HCT116 (cell line): ENCODE measurements at places on chromosomes 7 and 10.

DNA sequence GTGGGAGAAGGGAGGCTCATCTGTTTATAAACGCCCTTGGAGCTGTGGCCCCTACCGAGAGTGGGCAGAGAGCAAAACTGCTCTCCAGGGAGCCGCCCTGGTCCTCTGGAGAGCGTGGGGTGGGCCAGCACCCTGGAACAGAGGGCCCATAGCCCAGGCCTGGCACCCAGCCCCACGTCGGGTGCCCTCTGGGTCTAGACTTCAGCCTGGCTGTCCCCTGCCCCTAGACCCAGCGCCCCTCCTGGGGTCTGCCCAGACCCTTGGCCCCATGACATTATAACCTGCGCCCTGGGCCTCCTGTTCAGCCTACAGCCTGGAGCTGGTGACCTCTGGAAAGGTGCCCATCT is 24.7 kb downstream of the GET4 start:
- DNase-seq = no peak

DNA sequence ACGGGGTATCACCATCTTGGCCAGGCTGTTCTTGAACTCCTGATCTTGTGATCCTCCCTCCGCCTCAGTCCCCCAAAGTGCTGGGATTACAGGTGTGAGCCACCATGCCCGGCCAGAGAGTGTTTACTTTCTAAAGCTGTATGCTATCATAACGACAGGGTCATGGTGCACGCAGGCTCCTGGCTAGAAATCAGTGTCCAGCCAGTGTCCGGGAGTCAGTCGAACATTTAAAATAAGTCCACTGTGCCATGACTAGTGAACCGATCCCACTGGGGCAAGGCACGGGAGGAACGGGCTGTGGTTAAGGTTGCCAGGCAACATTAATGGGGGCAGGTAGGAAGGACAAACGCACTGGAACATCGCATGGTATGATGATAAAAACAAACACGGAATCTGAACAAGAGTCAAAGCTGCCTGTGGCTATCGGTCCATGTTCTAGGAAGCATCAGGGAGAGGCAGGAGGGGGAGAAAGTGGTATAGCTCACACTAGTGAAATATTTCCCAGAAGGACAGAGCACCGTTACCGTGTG is 89.0 kb upstream of the SEPHS1 start:
- DNase-seq = no peak

DNA sequence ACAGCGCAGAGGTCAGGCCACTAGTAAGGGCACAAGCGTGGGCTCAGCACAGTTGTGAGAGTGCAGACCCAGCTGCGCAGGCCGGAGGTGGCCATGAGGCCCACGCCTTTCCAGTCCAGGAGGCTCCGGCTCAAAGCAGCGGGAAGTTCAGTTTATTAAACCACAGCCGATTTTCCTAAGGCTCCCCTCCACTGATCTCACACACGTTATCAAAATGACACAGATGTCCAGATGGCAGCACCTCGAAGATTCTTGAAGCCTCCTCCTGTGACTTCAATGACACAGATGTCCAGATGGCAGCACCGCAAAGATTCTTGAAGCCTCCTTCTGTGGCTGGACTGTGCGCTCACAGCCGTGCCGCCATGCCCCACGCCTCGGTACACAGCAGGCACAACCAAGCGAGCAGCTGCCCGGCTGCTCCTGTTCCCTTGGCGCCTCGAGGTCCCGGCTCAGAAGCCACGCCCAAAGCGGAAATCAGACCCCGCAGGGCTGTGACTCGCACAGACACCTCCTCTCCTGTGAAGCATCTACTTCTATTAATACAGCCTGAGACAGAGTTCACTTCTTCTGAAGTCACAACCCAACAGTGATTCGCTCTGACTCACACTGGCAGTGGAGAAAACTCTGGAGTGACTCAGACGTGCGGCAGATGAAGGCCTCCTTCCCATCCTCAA is 122.7 kb downstream of the MAD1L1 start:
- peak; percentile 94 for DNase-seq

DNA sequence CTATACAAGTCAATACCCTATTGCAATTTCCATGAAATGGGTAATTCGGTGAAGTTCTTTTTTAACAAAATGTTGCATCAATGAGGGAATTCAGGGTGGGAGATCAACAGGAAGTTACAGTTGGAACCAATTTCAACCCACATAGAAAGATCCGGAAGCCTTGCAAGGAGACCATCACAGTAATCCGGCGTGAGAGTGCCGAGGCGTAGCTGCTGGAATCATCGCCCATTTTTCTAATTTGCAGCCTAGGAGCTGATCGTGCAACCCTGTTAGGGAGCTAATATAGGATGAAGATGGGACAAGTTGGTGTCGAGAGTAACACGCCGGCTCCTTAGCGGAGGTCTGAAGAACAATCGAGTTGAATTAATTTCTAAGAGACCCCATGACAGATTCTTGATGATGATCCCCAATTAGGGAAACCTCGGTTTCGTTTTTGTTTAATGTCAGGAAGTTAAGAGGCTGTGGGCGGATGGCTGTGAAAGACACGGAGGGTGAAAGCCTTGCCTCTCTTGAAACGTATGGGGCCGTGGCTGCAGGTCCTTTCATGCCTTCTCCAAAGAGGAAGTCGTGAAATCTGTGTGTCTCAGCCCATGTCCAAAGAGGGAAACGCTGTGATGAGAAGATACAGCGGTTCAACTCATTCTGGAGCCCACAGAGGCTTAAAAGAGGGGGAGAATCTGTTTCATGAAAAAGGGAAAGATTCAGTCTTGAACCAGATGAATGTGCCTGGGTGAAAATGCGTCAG is 51.2 kb upstream of the CARD11 start:
- no peak for DNase-seq

- DNase-seq = peak; percentile 52
These were observed 17.5 kb downstream of the ZNF33A start for GRCh38 chr10:38027986-38028385.

DNA sequence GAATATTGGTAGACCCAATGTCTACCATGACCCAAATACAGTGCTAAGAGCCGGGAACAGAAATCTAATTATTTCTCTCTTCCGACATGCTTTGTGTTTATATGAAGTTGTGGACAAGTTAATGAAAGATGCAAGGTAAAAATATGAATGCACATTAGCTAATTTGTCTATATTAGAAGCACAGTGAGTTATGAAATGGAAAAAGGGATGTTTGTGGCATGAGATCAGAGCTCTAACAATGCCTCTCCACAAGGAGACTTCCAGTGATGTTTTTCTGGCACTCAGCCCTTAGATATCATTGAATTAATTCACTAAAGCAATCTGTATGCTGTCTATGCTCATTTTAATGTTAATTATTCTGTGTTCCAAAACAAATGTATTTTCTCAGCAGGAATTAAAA is 897.2 kb downstream of the CNTNAP2 start:
- DNase-seq = no peak

GRCh38 chr7:50469181-50469580 is 19.0 kb upstream of the FIGNL1 start:
- DNase-seq = no peak

GRCh38 chr7:66043681-66044497 is 31.7 kb upstream of the ASL start:
- DNase-seq = no peak

DNA sequence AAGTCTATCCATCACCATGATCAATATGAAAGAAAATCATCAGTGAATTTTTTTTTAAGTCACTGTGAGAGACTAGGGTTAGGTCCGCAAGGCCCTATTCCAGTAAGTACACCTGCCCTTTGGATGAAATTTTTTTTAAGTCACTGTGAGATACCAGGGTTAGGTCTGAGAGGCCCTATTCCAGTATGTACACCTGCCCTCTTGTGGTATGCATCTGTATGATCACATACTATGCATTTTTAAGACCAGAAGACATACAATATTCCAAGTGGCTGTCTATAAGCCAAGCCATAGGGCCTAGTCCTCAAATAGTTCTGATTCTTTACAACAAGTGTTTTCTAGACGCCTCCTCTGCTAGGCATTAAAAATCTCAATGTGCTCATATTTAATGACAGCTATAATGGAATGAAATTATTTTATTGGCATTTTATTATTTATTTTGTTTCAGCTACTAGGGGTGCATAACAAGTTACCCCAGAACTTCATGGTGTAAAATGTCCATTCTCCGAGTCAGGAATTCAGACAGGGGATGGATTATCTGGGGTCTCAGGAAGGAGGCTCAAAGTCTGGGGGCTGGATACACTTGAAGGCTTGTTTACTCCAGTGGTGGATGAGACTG is 53.1 kb downstream of the TEX36 start:
- peak; percentile 66 for DNase-seq

- DNase-seq = peak; percentile 46
These were observed 100.1 kb downstream of the RAB11FIP2 start for GRCh38 chr10:117946525-117947070.

- no peak for DNase-seq
These were observed 44.7 kb upstream of the MXI1 start for GRCh38 chr10:110162741-110163145.

- no peak for DNase-seq
These were observed 12.7 kb downstream of the MYO1G start for GRCh38 chr7:44965937-44966730.

DNA sequence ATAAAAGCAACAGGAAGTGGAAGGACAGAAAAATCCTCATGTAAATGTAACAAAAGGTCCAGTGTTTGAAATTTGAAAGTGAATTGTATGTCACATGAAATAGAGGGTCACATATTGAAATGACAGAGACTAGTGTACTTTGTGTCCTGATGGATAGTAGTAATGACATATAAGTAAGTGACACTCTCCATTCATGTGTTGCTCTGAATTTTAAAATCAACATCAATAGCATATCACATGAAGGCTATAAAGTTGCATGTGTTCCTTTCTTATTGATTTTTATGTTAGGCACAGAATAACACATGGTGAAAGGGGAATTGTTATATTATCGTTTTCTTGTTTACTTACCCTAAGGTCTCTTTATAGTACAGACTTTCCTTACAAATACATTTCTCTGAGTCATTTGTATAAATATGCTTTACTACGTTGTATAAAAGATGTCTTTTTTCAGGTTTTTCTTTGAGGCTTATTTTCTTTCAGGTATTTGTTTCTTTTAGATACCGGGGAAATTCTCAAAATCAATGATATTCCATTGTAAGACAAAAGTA is 104.6 kb upstream of the CACNA2D1 start:
- no peak for DNase-seq

GRCh38 chr10:114885443-114885842 is 52.6 kb upstream of the TRUB1 start:
- DNase-seq = no peak

- no peak for DNase-seq
These were observed 444.1 kb downstream of the NRG3 start for GRCh38 chr10:82319074-82319473.

GRCh38 chr10:125441151-125441550 is 241.8 kb downstream of the TEX36 start:
- no peak for DNase-seq
